ENCODE measurements at places on chromosomes 7 and 10.

- no peak for DNase-seq
Observed at GRCh38 chr7:191105-191980, 1.0 kb upstream of the FAM20C start.

GRCh38 chr7:72919256-72919775, 5.6 kb upstream of the POM121 start:
- DNase-seq, result no peak

DNA sequence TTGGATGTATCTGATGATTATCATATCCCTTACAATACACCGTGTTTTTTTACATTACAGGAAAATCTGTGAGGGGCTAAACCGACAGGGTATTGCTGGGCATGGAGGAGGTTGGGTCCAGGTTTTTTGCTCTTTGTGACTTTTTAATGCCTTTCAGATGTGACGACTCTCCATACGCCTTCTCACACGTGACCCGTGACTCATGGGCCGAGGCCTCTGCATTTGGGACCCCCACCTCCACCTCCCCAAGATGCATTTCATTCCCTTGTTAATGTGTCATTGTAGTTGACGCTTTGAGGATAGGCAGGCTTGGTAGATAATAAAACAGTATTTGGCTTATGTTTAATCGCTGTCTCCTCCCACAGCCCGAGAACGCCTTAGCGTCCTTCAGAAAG, 95.3 kb downstream of the CUX1 start:
- no peak for DNase-seq

- DNase-seq, result no peak
Observed at GRCh38 chr10:62092301-62093030, 176.2 kb downstream of the RTKN2 start.

DNA sequence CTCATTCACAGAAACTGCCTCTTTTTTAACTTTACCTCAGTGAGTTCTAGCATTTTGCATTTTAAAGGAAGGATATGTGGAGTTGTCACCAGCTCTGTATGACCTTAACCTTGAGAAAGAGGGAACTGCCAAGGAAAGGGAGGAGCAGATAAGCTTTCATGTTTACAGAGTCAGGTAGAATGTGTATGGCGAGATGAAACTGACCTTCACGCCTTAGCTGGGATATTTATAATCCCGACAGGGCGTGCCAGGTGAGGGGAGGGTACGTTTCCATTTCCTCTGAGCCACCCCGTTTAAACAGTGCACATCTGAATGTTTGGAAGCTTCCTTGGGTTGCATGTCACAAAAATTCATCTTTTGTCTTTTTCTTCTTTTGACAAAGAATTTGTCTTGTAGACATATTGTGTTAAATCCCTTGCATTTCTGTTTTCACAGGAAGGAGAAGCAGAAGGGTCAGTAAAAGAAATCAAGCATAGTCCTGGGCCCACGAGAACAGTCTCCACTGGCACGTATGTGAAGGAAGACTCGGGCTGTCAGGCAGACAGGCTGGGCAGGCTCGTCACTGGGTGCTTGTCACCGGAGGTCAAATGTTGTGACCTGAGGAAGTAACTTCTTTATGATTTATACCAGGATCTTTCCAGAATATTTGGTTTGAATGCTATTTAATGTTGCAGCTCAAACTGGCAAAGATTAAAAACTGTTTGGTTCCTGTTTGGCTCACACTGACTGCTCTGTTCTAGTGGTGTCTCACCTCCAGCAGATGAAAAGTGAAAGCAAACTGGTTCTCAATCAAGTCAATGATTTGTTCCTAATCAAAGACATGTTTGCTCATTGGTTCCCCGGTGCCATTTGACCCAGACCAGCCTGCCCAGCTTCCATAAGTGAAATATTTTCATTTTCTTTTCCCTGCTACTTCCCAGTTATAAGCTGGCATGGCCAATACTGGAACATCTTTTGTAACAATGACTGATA, 16.2 kb downstream of the OPTN start:
- DNase-seq, result no peak

GRCh38 chr10:91389636-91390512, 20.3 kb upstream of the HECTD2 start:
- no peak for DNase-seq

DNA sequence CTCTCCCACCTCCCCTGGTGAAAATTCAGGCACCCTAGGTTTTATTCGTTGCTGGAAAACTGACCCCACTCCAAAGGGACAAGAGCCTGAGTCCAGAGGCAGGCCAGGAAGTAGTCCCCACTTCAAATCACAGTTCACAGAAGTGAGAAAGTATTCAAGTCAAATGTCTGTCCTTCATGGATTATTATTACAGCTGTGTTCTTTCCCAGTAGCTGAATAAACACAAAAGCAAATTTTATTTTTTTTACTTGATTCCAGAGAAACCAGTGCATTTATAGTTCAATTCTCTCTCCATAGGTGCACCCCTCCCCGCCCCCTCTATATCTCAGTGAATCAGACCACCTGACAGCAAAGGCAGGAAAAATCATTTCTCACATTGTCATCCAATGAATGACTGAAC, 113.8 kb upstream of the COL1A2 start:
- no peak for DNase-seq

DNA sequence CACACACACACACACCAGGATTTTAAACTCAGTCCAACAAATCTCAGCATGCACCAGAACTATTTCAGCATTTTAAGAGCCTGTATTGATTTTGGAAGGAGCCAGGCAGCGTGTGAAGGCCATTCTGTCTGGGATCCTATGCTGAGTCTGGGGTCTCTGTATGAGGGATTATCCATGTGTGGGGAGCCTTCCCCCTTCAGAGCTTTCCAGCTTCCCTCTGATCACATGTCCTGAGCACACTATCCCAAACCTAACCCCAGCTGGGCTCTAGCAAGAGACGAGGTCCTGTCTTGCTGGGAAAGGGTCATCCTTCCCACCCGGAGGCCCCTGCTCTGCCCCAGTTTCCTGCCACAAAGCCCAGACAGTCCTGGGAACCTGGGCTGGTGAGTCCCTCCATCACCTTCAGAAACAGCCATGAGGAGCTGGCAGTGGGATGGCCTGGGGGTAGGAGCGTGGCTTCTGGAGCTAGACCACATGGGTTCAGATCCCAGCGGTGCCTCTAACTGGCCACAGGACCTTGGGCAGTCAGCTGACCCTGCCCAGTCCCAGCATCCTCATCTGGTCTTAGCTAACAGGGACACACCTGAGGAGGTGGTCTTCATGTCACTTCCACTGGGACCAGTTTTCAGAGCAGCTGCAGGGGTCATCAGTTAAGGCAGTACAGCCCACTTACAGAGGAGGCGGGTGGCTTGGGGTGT, 79.6 kb upstream of the RET start:
- DNase-seq, result no peak

DNA sequence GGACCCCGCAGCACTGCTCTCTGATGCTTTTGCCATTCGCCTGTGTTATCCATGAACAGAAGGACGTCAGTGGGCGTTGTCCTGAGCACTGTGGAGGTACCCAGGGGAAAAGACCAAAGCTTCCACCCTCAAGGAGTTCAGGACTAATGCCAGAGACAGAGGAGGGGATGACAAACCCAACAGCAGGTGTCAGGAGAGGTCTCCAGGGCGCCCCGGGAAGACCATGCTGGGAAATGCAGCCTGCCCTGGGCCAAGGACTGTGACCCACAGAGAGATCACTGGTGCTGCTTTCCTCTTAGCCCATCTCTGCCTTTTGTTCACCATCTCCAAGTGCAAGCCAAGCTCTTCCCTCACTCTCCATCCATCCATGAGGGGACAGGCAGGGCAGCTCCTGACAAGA, 166.8 kb upstream of the PFKP start:
- DNase-seq, result no peak

- DNase-seq, result no peak
Observed at GRCh38 chr10:1576467-1577372, 160.6 kb downstream of the ADARB2 start.

- no peak for DNase-seq
Observed at GRCh38 chr10:22086730-22087401, 83.3 kb upstream of the DNAJC1 start.

DNA sequence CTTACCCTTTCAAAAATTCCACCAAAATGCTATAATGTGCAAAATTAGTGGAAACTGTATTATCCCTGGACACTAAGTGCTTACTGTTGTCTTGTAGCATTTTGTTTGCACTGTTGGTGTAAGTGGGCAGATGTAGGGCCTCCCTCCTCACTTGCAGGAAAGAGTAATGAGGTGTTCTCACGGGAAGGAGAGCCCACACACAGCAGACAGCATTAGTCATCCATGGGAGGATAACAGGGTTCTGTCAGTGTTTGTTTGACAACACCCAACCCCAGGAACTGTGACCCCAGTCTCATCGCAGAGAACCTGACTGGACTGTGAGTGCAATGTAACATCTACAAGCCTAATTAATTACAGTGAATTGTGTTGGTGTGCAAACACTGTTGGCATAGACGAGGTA, 58.7 kb upstream of the VSTM2A start:
- DNase-seq, result no peak

DNA sequence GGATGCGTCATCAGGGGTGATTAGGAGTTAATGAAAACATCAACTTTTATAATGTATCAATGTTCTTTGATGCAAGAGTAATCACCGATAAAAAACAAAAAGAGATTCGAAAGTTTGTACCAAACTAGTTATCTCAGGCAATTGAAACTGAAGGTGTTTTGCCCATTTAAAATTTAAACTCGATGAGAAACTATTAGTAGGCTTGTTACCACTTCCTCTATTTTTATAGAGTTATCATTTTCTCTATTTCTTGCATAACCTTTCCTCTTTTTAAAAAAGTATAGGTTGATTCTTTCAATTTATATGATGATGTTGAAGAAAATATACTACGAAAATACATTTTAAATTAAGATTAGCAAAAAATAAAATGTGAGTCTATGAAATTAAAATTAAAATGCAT, 597.3 kb upstream of the POT1 start:
- no peak for DNase-seq

DNA sequence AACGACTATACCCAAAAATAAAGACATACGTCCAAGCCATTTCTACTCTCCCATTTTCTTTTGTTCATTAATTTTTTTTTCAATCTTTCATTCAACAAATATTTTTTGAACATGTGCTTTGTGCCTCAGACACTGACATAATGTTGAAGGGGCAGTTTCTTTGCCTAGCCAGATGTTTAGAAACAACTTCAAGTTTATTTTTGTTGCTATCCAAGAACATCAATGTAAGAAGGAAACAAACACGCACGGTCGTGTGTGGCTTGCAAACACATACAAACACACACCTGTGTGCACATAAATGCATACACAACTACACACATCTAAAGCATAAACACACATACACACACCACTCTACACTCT, 39.9 kb downstream of the BTBD16 start:
- DNase-seq, result no peak

GRCh38 chr10:86658751-86659150, 4.4 kb downstream of the OPN4 start:
- no peak for DNase-seq

Data from stimulated activated CD8-positive, alpha-beta memory T cell treated with anti-CD3 and anti-CD28 coated beads, Interleukin-4, amount 100 ng/mL, for 1 hour (primary cell).